Dermis blood vessel endothelial cell (primary cell): ENCODE measurements at places on chromosomes 3 and 15.

GRCh38 chr3:180829409-180830405 lies 82.8 kb upstream of the FXR1 start:
- DNase-seq = no peak

- DNase-seq = no peak
Measured at GRCh38 chr3:39762537-39763070, 46.8 kb upstream of the MYRIP start.

DNA sequence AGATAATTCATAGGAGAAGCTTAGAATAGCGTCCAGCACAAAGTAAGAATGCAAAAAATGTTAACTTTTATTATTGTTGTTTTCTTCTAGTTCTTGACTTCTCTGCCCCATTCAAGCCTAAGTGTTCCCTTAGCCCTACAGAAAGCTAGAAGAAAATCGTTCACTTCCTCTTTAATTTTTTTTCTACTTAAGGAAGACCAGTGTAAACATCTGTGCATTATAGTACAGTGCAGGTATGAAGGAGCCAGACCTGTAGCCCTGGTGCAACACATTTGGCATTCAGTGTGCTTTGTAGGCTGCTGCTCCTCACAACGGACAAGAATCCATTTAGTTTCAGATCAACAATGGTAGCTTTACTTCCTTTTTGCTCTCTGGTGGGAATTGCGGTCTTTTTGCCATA lies 127.8 kb upstream of the SLC7A14 start:
- no peak for DNase-seq

DNA sequence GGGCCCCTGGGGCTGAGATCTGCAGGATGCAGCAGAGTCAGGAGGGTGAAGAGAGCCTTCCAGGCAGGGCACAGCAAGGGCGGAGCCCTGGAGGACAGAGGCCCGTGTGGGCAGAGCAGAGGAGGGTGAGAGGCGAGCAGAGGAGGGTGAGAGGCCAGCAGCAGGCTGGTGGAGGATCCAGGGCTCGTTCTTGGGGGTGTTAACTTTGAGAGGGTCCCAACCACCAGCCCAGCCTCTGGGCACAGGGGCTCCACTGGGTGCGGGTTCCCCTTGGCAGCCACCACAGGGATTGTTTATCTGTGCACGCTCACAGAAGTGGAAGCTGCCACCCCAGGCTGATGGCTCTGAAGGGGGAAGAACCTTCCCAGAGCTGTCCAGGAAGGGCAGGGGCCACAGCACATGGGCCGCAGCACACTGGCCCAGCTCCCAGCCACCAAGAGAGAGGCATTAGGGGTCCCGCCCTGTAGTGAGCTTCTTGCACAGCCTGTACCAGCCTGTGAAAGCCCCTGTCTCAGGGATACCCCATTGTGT lies 9.3 kb upstream of the PLXND1 start:
- DNase-seq = no peak

GRCh38 chr3:81585056-81585455 lies 176.4 kb downstream of the GBE1 start:
- DNase-seq = no peak

DNA sequence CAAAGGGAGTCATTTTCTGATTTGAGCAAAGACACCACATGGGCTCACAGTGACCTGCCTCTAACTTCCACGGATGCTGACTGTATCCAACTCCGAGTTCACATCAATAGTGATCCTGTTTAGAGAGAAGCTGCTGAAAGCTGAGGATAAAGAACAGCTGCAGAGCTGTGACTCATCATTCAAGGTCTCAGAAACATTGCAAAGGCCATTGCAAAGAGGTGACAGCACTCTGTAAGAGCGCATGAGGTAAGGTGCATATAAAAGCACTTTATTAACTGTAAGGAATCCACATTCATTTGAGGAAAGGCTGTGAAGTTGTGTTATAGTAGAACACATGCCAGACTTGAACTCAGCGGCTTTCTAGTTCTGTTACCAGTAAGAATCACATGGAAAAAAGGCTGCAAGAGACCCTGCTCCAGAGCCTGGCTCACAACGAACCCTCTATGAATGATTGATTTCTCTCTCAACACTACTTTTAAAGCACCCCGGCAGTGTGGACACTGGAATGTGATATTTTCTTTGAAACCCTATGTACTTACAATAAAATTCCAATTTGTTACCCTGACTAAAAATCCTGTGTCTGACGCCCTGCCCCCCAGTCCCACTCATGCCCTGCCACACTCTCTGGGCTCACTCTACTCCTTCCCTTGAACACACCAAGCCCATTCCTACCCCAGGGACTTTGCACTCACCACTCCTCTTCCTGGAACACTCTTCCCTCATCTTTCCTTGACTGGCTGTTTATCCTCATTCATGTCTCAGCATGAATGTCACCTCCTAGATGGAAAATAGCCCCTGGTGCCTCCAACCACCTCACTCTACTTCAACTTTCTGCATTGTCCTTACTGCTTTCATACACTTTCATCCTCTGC lies 111.2 kb downstream of the LSM3 start:
- peak; percentile 28 for DNase-seq

DNA sequence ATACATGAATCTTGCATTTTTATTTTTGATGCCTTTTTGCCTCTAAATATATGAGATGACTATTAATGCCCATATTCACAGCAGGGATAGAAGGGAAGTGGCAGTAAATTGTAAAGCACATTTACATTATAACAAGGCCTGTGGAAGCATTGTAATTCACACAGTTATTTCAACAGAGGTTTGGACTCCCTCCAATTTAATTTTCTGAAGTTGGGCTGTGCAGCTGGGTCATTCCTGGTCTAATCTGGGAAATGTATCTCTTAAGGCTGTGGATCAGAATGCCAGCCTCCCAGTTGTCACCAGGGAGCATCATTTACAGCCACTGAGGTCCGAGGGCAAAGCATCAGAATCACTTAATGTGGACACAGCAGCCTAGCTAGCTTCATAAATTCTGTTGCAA lies 434.5 kb downstream of the MFSD1 start:
- no peak for DNase-seq

- DNase-seq = no peak
Measured at GRCh38 chr15:77825546-77825945, 192.8 kb upstream of the LINGO1 start.

GRCh38 chr3:148075771-148076716 lies 621.7 kb upstream of the AGTR1 start:
- peak; percentile 82 for DNase-seq

GRCh38 chr3:136919799-136920580 lies 37.8 kb upstream of the IL20RB start:
- peak; percentile 91 for DNase-seq

- DNase-seq = no peak
Measured at GRCh38 chr3:116264546-116265319, 180.6 kb downstream of the LSAMP start.

GRCh38 chr3:33897306-33897705 lies 98.9 kb downstream of the PDCD6IP start:
- no peak for DNase-seq

DNA sequence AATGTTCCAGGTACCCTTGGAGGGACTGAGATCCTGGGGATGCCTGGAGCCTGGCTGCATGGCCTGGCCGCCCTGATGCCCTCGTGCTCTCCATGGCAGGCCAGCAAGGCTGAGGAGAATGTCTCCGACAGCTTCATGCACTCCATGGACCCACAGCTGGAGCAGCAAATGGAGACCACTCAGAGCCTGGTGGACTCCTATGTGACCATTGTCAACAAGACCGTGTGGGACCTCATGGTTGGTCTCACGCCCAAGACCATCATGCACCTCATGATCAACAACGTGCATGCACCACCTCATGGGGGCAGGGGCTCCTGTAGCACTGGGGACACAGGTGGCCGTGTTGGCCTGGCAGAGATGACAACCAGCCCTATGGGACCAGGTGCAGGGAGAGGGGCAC lies 19.7 kb downstream of the GOLGA6A start:
- no peak for DNase-seq

DNA sequence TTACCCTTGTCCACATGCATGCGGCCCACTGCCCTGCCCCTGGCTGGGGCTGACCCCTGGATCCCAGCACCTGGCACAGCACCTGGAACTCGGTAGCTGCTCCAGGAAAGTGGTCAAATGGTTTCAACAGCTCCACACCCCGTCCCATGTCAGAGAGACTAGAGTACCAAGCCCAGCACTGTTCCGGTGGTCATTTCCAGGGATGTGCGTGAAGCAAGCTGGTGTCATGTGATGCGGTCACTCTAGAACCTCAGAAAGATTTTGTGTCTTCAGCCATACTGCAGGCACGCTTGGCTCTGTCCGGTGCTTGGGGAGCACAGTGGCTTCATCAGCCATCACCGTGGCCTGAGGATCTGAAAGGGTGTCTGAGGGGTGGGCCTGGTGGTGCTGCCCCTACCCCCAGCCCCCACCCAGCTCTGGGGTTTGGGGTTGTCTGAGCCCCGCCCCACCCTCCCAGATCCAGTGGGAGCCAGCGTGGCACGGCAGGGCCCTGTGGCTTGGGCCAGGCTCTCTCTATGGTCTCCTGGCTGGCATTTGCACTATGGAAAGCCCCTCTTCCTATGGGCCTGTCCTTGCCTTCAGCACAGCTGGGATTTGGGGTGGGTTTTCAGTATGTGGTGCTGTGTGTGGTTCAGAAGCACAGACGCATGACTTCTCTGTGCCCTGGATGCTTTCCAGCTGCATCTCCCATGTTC lies 15.3 kb downstream of the APBA2 start:
- no peak for DNase-seq

DNA sequence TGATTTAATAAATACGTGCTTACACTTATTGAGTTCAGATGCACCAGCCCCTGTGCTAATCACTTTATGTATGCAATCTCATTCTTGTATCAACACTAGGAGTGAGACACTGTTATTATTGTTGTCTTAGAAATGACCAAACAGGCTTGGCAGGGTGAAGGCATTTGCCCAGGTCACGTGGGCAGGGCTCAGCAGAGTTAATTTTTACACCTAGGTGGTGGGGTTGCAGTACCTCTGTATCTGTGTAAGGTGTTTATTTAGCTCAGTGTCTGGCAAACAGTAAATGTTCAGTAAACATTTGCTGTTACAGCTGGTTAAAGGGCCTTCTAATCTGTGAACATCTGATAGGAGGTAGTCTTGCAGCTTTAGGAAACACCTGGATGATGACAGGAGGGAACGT lies 200.0 kb downstream of the CACNA2D3 start:
- DNase-seq = no peak

- DNase-seq = no peak
Measured at GRCh38 chr15:71337197-71337845, 222.1 kb downstream of the THSD4 start.

- DNase-seq = no peak
Measured at GRCh38 chr15:66063147-66063546, 190.4 kb downstream of the MEGF11 start.

DNA sequence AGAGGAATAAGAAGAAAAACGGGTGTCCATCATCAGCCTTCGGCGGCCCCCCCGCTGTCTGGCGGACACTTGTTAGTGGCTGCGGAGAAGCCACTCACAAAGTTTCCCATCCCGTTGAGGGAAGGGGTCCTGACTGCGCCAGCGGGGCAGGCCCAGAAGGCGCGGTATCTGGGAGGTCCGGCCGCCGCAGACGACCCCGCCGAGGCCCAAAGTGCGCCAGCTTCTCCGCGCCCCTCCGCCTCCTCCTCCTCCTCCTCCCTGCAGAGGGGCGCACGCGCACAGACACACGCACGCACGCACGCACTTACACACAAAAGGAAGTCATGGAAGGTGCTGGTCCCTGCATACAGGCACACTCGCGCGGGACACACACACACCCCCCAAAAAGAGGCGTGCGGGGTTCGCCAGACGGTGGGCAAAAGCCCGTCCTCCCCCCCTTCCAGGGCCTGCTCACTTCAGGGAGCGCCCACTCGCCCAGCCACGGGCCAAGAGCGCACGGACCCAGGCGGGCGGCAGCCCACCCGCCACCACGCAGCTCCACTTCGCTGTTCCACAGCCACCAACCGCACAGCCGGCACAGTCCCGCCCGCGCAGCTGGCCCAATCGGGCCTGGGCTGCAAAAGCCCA lies 18.0 kb downstream of the ZNF148 start:
- peak; percentile 59 for DNase-seq

DNA sequence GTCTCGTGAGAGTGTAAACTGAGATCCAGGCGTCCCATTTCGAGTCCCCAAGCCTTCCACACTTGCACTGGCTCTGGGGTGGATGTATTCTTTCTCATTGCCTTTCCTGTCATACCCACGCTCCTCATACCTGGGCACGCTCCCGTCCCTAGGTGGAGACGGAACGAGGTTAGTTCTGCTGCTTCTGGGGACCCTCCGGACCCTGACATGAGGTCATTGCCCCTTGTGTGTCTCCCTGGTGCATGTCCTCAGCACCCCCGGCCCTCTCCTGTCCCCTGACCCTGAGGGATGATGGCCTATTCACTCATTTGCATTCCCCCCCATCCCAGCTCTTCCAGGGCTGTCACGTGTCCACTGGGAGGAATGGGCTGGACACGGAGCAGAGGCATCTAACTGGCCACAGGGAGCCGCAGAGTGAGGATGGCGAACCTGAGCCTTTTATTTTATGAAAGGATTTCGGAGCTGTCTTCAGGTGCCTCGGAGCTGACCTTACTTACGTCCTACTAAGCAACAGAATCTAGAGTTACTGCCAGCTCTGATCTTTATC lies 8.2 kb downstream of the NIPA1 start:
- no peak for DNase-seq

- DNase-seq = peak; percentile 28
Measured at GRCh38 chr3:16252243-16252978, 12.3 kb downstream of the DPH3 start.

GRCh38 chr3:39103324-39103693 lies 4.1 kb downstream of the GORASP1 start:
- DNase-seq = no peak
